ENCODE measurements at places on chromosomes 1 and 21.
A peak's percentile ranks its signal among the peaks of the same experiment; 100 is the strongest.

- no peak for DNase-seq
These were observed 77.5 kb downstream of the PHTF1 start for GRCh38 chr1:113681596-113682337.

GRCh38 chr1:85325920-85326319 lies 49.5 kb upstream of the BCL10 start:
- no peak for DNase-seq

DNA sequence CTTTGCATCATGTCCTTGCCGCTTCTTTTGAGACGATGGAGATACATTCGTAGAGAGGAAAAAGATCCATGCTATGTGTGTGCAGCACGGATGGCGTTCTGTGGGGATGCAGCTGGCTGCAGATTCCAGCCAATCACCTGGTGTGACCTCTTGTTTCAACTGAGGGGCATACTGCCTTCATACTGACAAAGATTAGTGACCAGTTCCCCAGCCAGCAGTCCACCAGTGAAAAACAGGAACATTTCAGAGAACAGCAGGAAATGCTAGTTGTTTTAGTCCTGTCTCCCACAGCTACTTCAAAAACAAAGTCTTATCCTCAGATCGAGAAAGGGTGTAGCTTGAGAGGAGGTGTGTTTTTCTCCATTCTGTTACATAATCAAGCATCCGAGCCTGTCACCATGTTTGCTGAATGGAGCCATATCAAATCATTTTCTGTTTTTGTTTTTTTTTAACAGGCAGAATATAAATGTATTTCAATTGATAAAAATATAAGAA lies 255.7 kb upstream of the FMN2 start:
- no peak for DNase-seq

DNA sequence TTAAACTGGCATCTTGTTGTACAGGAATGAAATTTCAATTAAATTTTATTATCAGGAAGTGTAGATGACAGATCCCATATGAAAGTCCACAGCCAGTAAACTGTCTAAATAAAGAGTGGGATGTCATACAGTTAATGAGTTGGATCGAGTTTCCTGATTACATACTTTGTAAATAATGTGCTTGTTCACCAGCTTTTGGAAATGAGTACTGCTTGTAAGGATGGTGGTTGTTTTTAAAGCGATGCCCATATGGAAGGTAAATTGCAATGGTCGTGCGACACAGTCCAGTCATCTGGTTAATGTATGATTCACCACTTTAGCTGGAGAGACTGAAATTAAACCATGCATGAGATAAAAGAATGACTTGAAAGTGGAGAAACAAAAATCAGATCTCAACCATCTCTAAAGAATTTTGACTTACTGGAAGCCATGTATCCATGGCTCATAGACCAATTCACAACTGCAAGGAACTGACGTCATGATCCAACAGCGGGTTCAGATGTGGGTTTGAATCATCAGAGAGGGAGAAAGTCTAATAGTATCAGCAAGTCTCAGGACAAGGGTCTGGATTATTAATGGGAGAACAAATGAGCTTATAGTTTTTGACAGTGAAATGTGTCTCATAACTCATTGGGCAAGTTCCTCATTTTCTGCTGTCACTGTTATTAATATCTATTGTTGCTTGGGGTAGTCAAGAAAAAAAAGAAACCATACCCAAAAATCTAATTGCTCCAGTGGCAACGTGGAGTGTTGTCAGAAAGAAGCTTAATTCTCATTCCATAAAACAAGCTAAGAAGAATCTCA lies 49.0 kb downstream of the MAP10 start:
- no peak for DNase-seq

DNA sequence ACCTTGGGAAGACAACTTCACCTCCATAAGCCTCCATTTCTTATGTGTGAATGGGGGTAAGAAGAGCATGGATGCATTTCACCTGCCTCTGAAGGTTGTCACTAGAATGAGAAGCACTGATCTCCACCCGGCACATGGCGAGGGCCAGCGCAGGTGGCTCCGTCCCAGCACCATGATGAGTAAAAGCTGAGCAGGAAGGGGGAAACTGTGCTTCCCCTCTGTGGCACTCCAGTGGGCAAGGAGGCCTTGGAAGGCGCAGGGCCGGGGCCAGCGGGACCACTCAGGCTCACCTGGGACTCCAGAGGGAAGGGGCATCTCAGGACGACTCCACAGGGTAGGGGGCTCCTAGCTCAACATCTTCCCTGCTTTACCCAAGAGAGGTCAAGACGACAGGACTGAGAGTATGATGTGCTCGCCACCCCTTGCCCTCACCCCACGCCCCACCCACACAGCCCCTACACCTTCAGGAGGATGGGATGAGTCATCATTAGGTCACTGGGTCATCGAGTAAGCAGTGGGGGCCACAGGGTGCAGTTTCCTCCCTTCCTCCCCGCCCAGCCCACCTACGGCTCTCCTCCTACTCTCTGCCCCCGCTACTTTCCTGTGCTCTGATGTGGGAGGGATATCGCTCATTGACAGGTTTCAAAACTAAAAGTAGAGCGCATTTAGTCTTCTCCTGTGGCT lies 112.1 kb downstream of the HIVEP3 start:
- no peak for DNase-seq

DNA sequence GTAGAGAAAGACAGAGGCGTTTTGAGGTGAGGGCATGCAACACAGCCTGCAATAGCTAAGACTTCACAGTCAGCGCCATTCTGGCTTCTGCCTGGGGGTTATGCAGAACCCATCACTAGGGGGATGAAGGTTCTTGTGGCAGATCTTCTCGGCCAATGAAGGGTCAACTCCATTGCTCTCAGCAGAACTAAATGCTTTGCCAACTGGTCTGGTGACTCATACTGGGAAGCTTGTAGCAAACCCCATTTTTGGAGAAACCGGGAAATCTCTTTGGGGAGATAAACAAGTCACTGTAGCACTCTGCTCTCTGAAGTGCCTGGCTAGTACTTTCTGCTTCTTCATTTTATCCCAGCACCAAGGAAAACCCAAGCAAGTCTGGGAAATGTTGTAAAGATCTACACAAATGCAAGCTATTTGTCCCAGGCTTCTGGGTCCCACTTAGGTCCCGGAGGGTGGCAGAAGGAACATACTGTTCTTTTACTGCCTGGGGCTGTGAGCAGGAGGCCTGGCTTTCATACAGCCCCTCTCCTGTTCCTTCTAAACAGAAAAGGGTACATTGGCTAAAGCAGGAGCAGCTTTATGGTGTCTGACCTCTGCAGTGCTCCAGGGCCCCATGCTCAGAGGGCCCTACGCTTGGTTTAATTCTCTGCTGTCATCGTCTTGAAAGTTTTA lies 28.8 kb downstream of the SHISA4 start:
- DNase-seq, result no peak

GRCh38 chr1:26346274-26347033 lies 7.5 kb downstream of the CRYBG2 start:
- no peak for DNase-seq

- no peak for DNase-seq
These were observed 9.9 kb upstream of the TDRD10 start for GRCh38 chr1:154492115-154492514.

DNA sequence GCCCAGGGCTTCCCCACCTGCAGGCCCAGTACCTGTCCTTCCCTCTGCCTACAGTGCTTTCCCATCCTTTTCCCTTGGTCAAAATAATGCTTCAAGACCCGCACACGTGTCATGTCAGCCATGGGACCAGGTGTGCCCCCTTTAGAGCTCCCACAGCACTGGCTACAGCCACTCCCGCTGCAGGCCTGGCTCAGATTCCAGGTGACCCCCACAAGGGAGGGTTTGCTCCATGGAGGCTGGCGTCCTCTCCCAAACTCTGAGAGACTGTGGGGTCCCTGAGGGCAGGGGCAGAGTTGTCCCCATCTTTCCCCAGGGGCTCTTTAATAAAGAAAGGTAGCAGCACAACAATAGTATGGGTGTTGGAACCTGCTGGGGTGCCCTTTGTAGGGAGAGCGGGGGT lies 66.4 kb upstream of the RUNX3 start:
- DNase-seq, result no peak

DNA sequence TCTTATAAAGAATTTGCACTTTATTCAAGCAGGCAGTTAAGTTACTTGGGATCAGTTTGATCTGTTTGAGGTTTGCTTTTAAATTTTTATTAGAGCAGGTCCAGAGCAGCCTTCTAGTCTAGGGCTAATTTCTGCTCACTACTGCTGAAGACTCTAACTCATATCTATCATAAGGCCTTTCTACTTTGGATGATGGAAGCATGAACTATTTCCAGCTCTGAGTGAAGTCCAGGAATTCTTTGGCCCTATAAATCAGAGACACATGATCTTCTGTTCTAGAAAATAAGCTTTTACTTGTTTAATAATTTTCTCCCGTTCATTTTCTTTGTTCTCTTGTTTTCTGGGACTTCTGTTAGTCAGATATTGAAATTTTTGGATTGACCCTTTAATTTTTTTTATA lies 14.7 kb downstream of the NIBAN1 start:
- DNase-seq, result no peak

DNA sequence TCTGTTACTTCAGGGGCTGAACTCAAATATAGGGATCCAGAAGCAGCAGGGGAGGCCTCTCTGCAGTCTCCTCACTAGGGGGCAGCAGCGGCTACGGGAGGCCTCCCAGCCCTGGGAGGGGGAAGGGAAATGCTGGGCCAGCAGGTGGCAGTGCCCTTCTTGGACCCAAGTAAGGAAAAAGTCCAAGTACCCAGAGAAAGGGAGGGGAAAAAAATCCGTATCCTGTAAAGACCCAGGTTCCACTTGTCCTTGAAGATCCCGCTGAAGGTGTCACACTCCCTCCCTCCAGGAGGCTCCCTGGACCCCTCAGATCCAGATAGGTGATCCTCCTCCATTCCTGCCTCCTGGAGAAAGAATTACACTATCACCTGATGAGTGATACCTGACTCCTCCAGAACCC lies 14.1 kb upstream of the NUAK2 start:
- peak; percentile 85 for DNase-seq

DNA sequence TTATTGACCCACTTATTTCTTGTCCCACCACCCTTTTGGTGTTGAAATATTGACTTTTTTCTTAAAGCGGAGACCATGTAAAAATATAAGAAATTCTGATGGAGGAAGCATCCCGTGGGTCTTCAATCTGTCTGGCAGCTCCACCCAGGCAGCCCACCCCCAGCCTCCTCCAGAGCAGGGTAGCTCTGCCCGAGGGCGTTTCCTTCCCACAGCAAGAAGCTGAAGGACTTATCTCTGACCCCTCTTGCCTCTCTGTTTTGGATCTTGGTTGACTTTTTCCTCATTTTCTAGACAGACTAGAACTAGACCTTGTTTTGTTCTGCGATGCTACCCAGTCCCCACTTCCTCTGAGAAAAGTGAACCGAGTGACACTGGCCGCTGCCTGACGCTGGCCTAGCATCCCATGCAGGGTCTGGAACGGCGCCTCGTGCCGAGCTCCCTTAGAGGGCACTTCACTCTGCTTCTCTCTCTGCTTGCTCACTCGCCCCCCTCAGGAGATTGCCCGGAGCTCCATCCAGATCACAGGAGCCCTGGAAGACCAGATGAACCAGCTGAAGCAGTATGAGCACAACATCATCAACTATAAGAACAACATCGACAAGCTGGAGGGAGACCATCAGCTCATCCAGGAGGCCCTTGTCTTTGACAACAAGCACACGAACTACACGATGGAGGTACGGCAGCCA lies 40.4 kb upstream of the MTR start:
- DNase-seq, result no peak

DNA sequence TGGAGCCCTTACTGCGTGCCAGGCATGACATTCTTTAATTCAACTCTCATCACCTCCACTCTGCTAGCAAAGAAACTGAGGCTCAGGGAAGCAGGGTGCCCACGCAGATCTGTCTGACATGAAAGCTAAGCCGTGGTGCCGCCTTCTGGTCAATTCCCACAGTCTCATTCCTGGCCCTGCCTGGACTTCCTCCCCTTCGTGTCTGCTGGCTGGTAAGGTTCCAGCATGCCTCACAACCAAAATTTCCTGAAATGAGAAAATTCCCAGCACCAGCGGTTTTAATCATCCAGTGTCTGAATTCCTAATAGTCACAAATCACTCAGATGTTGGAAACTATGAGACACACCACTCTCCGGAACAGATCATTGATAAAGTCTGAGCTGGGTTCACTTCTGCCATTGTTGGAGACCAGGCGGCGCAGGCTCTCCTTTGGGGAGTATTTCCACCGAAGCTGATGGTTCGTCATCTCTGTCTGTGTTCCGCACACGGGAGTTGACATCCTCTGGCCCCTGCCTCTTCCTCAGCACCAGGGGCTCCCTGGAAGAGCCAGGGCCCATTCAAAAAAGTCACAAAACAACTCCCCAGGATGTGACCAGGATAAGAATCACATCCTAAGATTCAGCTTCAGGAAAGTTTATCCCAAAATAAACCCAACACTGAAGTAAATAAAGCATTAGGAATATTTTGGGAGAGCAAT lies 167.7 kb downstream of the PLPP3 start:
- DNase-seq, result no peak

DNA sequence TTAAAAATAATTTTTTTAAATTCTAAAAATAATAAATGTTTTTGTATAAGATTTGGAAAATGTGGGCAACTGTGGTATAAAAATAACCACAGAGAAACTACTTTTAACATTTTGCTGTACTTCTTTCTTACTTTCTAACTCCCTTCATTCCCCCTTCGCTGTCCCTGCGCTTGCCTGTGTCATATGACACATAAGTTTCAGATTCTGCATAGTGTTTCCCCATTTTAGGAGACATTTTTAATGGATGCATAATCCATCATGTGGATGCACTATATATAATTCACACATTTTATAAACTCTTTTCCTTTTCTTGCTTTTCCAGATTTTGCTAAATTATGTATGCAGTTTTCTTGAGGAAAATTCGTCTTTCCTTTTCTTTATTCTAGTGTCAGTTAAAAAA lies 16.3 kb downstream of the ATG4C start:
- DNase-seq, result no peak

DNA sequence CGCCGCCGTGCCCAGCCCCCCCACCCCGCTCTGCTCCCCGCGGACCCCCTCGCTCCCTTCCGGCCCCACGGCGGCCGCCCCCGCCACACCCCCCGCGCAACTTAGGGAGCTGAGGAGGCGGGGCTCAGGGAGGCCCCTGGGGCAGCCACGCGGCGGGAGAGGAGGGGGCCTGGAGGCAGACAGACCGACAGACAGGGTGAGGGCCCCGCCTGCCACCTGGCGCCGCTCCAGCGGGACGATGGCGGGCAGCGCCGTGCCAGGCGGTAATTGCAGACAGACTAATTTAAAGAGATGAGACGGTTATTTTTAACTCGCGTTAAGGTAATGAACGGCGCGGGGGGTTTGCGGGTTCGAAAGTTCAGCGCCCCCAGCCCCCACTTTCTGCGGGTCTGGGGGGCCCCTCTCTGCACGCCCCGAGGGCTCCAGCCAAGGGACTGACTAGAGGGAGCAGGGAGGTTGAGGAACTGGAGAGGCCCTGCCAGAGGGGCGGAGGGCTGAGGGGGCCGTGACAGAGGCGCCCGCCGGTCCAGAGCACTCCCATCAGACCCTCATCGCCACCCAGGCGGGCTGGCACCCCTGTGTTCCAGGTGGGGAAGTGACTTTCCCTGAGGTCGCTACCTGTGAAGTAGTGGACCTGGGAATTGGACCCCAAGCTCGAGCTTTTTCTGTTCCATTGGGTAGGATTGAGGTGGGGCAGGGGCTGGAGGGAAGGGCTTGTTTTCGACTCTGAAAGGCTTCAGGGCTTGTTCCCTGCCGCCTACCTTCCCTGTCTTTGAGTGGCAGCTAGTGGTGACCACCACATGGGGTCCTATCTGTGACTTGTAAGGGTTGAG lies 5.4 kb downstream of the FOXO6 start:
- no peak for DNase-seq

All from HEK293T (cell line).